Stimulated activated CD8-positive, alpha-beta memory T cell treated with anti-CD3 and anti-CD28 coated beads, Interleukin-15, amount 100 ng/mL, for 24 hours (primary cell): ENCODE measurements at places on chromosomes 2 and 18.

GRCh38 chr2:174350593-174351181 lies 15.9 kb downstream of the SP9 start:
- no peak for DNase-seq

DNA sequence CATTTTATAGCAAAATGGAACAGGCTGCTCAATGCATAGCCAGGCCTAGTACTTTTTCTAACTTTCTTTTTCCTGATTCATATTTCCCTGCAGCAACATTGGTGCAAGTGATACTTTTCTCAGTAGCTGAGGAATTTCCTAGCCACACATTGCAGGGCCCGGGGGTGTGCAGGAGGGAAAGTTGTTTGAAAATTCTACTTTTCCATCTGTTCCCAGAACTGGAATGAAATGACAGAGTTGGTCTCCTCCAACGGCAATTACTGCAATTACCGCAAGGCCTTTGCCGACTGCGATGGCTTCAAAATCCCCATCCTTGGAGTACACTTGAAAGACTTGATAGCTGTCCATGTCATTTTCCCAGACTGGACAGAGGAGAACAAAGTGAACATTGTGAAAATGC lies 50.5 kb downstream of the RASGRP3 start:
- no peak for DNase-seq

DNA sequence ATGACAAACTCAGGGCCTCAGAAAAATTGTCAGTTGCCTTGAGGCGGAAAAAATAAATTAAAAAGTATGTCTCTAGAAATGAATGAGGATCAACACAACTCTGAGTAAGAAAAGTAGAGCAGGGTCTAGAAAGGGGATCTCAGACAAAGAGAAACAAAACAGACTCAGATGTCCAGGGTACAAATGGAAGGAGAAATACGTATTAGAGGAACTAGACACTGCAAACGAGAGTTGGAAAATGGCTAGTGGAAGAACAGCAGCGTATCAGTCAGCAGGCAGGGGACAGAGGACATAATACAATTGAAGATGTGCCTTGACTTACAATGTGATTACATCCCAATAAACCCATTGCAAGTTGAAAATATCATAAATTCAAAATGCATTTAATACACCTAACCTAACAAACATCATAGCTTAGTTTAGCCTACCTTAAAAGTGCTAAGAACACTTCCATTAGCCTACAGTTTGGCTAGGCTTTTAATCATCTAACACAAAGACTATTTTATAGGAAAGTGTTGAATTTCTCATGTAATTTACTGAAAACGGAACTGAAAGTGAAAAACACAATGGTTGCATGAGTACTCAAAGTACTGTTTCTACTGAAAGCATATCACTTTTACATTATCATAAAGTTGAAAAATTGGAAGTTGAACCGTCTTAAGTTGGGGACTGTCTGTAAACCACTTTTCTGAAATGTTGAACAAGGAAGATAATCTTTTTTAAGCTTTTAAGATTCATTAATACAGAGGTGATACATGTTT lies 182.8 kb downstream of the NBAS start:
- DNase-seq = no peak

GRCh38 chr2:157508676-157509075 lies 64.8 kb upstream of the CYTIP start:
- no peak for DNase-seq

GRCh38 chr2:175690113-175690837 lies 311.8 kb downstream of the LNPK start:
- no peak for DNase-seq

- no peak for DNase-seq
Measured at GRCh38 chr2:123864416-123864815, 160.7 kb upstream of the CNTNAP5 start.

- DNase-seq = no peak
Measured at GRCh38 chr18:77993188-77993981, 743.7 kb downstream of the GALR1 start.

DNA sequence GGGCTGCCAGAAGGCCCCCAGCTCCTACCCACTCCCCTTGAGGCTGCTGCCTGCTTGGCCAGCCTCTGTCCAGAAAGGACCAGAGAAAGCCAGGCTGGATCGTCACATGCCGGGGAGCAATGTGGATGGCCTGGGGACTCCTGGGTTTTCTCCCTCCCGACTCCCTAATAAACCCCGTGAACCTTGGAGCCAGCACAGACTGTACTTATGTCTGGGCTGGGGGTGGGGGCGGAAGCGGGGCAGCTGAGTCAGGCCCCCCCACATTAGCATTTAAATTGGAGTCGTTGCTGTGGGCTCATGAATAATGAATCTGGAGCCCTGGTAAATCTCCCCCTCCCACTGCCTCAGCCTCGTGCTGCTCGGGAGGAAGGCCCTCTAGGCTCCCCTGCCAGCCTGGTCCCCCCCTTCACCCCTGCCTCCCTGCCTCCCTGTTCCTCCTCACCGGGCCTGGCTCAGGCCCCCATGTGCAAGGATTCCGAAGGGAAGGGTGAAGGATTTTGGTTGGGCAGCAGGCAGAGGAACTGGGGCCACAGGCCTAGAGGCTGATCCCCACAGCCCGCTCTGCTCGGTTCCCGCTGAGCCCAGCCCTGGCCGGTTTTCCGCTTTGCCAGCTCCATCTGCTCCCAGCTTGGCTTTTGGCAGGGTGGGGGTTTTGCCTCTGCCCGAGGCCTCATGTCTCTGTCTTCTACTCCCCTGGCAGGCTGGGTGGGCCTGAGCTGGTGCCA lies 7.3 kb upstream of the ASIC4 start:
- DNase-seq = no peak

- DNase-seq = no peak
Measured at GRCh38 chr2:110114831-110115255, 779 bp downstream of the MALL start.

DNA sequence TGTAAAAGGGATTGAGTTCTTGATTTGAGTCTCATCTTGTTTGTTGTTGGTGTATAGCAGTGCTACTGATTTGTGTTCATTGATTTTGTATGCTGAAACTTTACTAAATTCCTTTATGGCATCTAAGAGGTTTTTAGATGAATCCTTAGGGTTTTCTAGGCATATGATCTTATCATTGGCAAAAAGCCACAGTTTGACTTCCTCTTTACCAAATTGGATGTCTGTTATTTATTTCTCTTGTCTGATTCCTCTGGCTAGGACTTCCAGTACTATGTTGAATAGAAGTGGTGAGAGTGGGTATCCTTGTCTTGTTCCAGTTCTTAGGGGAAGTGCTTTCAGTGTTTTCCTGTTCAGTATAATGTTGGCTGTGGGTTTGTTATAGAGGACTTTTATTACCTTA lies 4.8 kb downstream of the ANKAR start:
- no peak for DNase-seq

- no peak for DNase-seq
Measured at GRCh38 chr2:1162768-1163584, 212.3 kb downstream of the SNTG2 start.

GRCh38 chr2:26709323-26710110 lies 17.0 kb downstream of the KCNK3 start:
- DNase-seq = no peak

DNA sequence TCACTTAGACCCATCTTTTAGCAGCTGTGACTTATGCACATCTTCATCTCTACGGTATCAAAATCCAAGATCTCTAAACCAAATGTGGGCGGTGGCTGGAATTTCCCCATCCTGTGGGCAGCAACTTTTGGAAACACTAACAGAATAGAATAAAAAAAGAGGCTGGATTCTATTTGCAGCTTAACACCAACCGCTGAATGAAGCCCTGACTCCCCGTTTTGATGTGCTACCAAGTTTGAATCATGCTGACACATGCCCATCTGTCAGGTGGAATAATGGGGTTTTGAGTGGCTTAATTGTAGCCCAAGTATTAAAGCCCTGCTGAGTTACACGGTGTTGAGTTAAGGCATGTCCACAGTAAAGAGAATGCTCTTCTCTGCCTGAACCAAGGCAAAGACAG lies 165.2 kb downstream of the MTCL1 start:
- no peak for DNase-seq

DNA sequence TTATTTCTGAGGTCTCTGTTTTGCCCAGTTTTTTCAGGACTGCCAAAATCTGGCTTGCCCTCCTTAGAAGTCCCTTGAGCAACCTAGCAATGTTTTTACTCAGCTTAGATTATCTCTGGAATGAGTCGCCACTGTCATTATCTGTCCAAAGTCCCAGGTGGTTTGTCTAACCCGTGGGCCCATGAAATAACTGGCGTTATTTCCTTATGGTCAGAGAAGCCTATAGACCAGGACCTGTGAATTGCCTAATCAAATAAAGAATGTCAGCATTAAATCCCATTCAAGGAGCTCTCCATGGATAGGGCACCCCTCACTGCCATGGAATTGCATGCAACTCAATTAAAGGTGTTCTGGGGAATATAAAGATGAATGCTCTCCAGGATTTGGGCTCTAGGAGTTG lies 373.9 kb downstream of the SETBP1 start:
- DNase-seq = no peak

GRCh38 chr18:6557057-6557769 lies 142.5 kb upstream of the L3MBTL4 start:
- DNase-seq = no peak

GRCh38 chr2:187168720-187169713 lies 279.0 kb downstream of the CALCRL start:
- no peak for DNase-seq

DNA sequence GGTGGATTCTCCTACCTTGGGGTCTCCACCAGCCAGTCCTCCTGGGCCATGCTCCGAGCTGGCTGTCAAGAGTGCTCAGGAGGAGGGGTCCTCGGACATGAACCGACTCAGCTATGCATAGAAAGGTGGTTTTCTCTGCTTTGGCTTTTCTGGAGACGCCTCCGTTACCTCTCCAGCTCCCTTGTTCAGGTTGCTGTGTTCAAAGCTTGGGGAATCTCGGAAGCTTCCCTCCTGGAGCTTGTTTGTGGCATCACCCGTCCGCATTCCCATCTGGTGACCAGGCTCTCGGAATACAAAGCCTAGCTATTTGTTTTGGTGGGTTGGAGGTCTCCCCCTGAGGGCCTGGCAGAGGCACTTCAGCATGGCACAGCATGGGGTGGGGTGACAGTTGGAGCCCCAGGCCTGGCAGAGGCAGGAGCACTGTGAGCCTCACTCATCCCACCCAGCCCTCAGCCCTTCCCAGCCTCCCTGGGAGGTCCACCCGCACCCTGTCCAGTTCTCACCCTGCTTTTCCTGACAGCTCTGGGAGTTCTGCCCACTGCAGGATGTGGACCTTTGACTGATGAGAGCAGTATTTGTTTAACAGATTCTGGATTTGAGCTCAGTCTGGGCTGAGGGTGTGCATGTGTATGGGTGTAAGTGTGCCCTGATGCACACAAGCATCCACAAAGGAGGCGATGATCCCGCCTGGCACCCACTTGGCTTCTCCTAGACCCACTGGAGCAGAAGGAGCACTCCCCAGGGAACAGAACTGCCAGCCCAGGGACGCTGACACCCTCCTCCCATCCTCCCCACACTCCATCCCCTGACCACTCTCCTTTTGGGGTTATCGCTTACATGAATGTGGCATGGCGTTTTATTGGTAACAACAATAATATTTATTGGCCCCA lies 107.3 kb upstream of the HS6ST1 start:
- no peak for DNase-seq

DNA sequence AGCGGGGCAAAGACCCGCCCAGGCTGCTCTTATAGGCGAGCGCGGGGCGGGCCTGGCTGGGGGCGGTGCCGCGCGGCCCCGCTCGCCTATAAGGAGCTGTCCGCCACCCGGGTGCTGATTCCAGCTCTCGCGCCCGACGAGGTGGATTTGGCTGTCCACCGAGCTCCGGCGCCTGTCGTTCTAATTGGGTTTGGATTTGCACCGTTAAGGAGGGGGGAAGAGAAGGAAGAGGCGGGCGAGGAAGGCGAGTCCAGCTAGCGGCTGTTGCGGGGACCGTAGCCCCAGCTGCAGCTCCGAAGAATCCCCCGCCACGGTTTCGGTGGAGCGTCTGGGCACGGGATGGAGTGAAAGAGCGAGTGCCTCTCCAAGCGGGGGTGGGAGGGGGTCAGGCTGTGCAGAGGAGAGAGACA lies at the start of gene CNTNAP5:
CNTNAP5 (plus strand) TSS at position 117 of the 410 bp plus-strand sequence. CDS start 364 bp downstream, outside the sequence.
- no peak for DNase-seq

DNA sequence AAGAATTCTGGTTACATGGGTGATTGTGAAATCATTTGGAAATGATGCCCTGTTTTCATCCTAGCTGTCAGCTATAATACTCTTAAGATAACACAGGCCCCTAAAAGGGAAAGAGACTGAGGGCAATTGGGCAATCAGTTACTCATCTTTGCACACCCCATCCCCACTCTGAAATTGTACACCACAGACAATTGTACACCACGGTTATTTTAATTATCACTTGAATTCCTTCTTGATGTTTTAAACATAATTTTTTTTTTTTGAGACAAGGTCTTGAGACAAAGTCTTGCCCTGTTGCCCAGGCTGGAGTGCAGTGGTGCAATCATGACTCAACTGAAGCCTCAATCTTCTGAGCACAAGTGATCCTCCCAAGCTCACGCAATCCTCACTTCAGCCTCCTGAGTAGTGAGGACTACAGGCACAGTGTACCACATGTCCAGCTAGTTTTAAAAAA lies 862.4 kb upstream of the ACVR2A start:
- no peak for DNase-seq

DNA sequence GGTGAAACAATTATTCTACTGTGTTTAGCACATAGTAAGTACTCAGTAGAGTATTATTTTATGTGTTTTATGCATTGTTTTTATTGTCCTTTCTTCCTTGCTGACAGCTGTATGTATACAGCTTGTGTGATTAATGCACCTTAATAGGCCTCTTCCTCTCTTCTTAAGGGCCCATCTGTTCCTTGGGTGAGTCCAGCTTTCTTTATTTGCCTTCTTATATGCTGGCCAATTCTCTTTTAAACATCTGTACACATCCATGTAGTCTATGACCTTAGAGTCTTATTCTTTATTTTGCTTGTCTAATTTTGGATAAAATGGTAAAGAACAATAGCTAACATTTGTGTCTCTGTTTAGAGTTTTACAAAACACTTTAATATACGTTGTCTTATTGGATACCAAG lies 333.7 kb upstream of the MEIS1 start:
- no peak for DNase-seq
